ELF-1 (cell line): ENCODE measurements at places on chromosomes 5 and 9.

- DNase-seq: no peak
Observed at GRCh38 chr5:93117751-93118531, 463.1 kb downstream of the NR2F1-AS1 start.

- DNase-seq: no peak
Observed at GRCh38 chr5:34061993-34062392, 19.0 kb upstream of the C1QTNF3 start.

DNA sequence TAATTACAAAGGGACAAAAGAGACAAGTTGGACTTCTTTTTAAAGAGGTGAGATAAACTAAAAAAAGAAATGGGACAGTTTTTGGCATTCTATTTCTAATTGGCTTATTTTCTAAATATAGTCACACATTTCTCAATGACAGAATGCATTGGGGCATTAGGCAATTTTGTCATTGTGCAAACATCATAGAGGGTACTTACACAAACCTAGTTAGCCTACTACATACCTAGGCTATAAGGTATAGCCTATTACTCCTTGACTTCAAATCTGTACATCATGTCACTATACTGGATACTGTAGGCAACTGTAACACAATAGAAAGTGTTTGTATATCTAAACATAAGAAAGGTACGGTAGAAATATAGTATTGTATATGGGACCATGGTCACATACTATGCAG, 56.1 kb downstream of the LSM11 start:
- no peak for DNase-seq

GRCh38 chr5:102902647-102903046, 147.5 kb downstream of the PAM start:
- no peak for DNase-seq

DNA sequence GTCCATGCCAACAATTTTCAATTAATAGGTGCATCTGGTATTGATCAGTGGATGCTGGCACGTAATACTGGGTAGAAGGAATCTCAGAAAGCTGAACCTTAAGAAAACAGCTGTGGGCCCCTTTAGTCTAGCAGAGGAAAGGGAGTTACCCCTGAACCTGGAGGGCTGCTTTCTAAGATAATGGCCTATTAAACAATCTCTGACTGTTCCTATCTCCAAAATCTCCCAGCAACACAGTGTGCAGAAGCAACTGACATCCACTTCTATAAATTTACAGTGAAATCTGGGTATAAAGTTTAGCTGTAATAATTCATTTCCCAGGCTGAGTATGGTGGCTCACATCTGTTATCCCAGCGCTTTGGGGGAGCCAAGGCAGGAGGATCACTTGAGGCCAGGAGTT, 198.8 kb downstream of the MAPKAP1 start:
- DNase-seq: no peak

- no peak for DNase-seq
Observed at GRCh38 chr9:89427621-89428221, 70.2 kb downstream of the SEMA4D start.

- DNase-seq: no peak
Observed at GRCh38 chr5:126852841-126853271, 75.9 kb downstream of the LMNB1 start.

- DNase-seq: no peak
Observed at GRCh38 chr9:110337727-110338126, at the start of gene TXNDC8. TSS of gene TXNDC8 (minus strand) at chr9:110337863.

GRCh38 chr5:144864118-144864517, 693.4 kb downstream of the KCTD16 start:
- no peak for DNase-seq

DNA sequence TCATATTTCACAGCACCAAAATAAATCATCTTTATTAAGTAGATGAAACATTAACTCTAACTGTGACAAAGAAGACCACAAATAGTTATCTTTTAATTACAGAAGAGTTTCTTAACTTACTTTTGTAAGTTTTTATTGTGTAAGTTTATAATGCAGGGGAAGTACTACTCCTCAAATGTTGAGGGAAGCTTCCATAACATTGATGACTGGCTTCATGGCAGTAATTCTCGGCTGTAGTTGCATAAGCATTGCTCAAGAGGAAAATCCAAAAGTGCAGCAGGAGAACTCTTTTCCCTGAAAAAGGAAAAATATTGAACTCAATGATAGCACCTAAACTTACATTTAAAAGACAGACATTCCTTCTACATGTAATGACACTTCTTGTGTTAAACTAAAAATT, 4.6 kb downstream of the TSLP start:
- DNase-seq: no peak

GRCh38 chr5:32586276-32586599, 881 bp downstream of the SUB1 start:
- no peak for DNase-seq

DNA sequence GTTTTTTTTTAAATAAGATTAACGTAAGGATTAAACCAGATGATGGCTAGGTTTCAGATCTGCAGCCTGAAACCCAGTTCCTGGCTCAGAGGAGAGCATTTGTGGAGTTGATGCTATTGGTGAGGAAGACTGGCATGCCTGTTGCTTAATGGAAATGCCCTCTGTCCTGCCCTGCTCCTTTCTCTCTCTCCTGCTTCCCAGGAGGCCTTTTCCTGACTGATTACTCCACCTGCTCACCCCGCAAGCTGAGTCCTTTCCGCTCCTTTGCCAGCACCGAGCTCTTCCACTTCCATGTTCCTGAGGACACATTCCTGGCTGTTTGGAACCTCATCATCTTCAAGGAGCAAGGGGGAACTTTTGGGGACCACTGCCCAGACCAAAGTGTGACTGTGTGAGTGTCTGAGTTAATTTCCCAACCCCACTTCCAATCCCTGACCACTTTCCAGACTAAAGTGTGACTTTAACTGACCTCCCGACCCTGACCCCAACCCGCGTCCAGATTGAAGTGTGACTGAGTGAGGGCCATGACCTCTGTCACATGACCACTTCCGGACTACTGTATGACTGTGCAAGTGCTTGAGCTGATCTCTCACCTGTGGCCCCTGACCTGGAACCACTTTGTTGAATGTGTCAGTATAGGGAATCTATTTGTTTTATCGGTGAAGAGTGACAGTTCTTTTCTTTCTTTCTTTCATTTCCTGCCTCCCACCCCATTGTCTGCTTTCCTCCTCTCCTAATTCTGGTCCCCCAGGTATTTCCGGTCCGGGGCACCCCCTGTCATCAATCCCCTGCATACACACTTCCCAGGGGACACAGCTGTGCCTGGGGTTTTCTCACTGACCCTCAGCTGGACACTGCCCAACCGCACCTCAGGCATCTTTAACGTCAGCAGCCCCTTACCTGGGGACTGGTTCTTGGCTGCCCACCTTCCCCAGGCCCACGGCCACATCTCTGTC, 5.5 kb downstream of the TMEM8B start:
- no peak for DNase-seq

GRCh38 chr9:31700252-31701045, 684.0 kb upstream of the ACO1 start:
- DNase-seq: no peak

GRCh38 chr5:119083679-119084078, 12.8 kb downstream of the DMXL1 start:
- no peak for DNase-seq

- DNase-seq: no peak
Observed at GRCh38 chr5:109775130-109775529, 85.4 kb downstream of the MAN2A1 start.

DNA sequence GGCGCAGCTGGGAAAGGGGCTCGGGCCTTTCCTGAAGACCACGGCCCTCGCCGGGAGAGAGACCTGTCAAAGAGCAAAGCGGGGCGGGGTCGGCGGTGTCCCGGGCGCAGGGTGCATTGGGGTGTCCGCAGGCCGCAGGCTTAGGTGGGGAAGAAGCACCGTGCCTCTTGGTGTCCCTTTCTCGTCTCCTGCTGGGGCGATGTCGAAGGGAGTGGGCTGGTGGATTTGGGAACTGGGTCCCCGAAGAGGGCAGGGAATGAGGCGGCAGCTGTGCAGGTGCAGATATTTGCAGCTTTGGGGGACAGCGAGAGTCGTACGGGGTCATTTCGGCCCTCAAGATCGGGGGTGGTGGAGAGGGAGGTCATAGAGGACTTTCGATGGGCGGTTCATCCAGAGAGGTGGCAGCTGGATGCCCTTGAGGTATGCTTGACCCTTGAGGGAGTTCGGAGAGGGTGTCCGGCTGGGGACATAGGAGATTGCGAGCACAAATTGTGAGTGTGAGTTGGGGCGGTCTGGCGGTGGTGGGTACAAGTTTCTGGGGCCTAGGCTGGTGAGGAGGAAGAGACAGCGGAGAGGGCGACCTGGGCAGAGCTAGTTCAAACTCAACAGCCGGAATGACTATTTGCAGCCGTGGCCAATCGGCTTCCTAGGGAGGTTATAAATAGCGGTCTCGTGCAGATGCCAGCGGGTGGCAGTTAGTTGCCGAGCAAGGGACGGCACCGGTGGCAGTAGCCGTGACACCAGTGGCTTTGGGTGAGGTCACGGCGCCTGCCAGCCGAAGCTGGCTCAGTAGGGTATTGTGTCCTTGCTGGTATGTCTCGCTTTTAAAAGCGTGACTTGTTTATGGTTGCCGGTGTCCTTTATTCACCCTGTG, 601 bp downstream of the NNT start:
- peak; percentile 80 for DNase-seq

DNA sequence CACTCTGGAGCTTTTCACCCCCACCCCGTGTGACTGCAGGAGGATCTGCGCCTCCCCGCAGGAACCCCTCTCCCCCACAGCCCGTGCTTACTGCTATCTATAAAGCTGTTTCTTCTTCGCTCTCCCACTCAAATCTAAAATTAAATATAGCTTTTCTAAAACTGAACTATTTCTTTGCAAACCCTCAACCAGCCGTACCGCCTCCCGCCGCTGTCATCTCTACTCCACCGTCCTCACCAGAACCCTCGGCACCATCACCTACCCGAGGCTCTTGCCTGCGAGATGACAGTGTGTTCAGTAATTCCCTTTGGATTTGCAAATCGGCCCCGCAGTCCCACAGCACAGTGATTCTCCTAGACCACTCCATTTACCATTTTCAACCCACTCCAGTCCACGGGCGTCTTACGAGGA, 13.6 kb downstream of the LPCAT1 start:
- no peak for DNase-seq

GRCh38 chr5:34597034-34598027, 58.8 kb upstream of the RAI14 start:
- no peak for DNase-seq

GRCh38 chr9:130143279-130143893, 28.8 kb upstream of the NCS1 start:
- DNase-seq: no peak

- DNase-seq: no peak
Observed at GRCh38 chr9:108108852-108109448, 619.4 kb upstream of the KLF4 start.

DNA sequence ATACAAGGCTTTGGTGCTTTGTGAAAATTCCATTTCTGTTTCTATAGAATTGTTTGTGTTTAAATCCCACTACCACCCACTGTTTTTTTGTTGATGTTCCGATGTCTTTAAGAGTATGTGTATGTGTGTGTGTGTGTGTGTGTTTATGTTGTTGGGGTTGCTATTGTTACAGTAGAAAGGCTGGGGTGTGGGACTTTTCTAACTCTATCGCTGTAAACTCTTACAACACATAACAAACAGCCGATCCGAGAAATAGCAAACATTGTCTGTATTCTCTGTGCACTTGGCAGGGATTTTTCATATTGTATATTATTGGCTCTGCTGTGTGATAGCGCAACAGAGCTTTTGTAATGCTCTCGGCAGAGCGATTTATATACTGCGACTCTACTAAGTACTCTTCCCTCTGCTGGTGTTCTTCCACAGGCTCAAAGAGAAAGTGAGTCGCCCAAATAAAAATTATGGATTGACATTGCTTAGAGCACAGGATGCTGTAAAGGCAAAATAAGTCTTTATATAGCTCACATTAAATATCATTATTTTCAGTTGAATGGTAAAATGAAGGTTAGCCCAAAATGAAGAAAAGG, 492.2 kb upstream of the ARRDC3 start:
- peak; percentile 14 for DNase-seq

DNA sequence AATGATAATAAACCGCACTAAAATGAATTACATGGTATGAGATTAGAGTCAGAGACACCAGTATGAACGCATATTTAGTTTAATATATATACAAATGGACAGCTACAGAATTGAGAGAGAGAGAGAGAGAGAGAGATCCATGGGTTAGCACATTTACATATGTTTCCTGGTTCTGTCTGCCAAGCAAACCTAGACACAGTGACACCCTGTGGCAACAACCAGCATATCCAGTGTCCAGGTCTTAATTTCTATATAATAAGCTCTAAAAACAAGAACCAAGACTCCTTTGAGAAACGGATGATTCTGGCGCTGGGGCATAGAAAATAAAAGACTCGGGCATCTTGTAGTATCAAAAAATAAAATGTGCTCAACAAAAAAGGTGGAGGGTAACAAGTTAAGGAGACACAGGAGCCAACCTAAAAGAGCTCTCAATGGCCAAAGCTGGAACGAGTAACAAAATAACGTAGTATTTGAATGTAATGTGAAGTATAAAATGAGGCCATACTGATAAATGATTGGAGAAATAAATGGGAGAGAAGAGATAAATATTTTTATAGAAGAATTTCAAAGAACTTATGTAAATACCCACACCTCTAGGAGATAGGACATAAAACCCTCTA, 84.5 kb downstream of the RFX3 start:
- peak; percentile 11 for DNase-seq

GRCh38 chr5:135826221-135826525, 8.3 kb upstream of the SLC25A48 start:
- DNase-seq: no peak

- DNase-seq: peak; percentile 79
Observed at GRCh38 chr5:95697781-95698681, 15.2 kb upstream of the SPATA9 start.

GRCh38 chr5:173246511-173246910, 11.5 kb upstream of the NKX2-5 start:
- DNase-seq: no peak

DNA sequence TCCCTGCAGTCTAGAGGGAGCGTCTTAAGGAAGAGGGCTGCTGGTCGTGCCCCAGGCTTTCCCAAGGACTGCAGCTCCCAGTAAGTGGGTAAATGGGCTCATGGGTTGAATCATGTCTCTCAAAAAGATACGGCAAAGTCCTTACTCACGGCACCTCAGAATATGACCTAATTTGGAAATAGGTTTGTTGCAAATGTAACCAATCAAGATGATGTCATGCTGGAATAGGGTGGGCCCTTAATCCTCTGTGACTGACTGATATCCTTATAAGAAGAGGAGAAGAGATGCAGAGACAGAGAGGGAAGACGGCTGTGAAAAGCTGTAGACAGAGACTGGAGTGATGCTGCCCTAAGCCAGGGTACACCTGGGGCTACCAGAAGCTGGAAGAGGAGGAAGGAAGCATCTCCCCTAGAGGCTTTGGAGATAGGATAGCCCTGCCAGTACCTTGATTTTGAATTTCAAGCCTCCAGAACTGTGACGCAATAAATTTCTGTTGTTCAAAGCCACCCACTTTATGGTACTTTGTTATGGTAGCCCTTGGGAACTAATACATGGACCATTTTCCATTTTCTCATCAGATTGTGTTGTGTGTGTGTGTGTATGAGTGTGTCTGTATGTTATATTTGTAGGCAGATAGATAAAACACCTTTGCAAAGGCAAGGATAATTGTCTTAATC, 15.0 kb downstream of the GALNT10 start:
- no peak for DNase-seq

GRCh38 chr9:35660966-35661415, 2.9 kb downstream of the CCDC107 start:
- peak; percentile 57 for DNase-seq
